Hindlimb muscle (tissue), 1 donor: ENCODE measurements at places on chromosomes 2 and 18.

- no peak for DNase-seq
These were observed 169.4 kb downstream of the LDLRAD4 start for GRCh38 chr18:13387855-13388548.

- no peak for DNase-seq
These were observed 37.4 kb upstream of the SLC9A2 start for GRCh38 chr2:102581911-102582310.

GRCh38 chr2:176200971-176201370 is 12.5 kb downstream of the HOXD1 start:
- DNase-seq = no peak

DNA sequence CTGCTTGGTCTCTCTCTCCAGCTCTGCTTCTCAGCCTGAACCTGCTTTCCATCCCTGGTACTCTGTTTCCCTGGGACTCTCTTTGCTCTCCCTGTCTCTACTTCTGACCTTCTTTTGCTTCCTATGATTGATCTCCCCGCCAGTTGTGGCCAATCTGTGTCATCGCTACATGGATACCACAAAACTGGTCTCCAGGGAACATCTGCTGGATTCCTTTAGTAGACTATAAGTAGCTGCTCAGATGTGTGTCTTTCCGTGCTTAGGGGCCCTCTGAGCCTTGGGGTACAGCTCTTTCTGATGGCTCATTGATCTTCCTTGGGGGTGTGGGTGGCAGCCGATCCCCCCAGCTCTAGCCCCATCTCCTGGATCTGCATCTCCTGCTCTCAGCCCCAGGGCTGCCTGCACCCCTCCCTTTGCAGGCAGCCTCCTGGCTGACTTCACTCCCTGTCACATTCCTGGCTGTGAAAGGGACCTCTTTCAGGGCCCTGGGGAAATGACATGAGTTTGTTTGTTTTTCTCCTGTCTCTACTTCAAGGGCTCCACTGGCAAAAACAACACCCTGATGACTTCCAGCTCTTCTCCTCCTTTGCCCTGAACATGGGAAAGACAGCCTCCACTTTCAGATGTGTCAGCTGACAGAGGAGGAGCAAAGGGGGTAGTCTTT is 333.7 kb downstream of the CYP26B1 start:
- no peak for DNase-seq

GRCh38 chr2:147171941-147172340 is 672.9 kb upstream of the ACVR2A start:
- DNase-seq = no peak

GRCh38 chr18:79496978-79497637 is 101.4 kb downstream of the NFATC1 start:
- DNase-seq = no peak

DNA sequence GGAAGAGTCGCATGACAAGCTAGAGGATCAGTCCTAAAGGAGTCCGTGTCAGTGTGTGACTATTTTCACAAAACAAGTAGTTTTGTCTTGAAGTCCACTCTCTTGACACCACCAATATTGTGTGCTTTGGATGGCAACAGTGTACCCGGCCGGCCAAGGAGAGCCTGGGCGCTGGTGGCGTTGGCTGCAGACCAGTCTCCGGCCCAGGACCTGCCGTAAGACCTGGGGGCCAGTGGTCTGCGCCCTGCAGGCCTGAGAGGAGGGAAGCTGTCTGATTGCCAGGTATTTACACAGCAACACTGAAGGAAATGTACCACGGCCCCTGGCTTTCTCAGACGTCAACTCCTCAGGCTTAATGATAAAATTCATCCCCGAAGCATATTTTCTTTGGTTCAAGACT is 472.4 kb upstream of the SALL3 start:
- no peak for DNase-seq

GRCh38 chr2:219998714-219999227 is 371.3 kb downstream of the SLC4A3 start:
- no peak for DNase-seq

DNA sequence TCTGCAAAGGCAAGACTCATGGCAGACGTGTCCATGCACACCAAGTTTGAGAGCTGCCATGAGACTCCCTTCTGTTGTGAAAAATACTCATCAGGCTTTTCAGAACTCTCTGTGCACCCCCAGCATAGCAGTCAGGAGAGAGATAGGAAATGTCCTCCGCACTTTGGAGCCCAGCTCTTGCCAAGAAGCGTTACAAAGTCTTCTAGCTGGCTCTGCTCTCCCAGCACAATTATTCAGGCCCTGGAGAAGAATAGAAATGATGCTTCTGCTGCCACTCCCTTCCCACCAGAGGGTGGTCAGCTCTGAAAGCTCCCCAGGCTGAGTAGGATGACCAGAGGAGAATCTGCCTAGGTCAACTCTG is 594.4 kb upstream of the ID2 start:
- DNase-seq = no peak

- peak; percentile 17 for DNase-seq
These were observed 1487.0 kb downstream of the LRP1B start for GRCh38 chr2:140643761-140644187.

GRCh38 chr2:26914659-26915310 is 55.7 kb upstream of the MAPRE3 start:
- no peak for DNase-seq

GRCh38 chr2:177604271-177605065 is 211.9 kb downstream of the AGPS start:
- peak; percentile 86 for DNase-seq

- no peak for DNase-seq
These were observed 15.6 kb downstream of the KLF11 start for GRCh38 chr2:10059016-10059351.

DNA sequence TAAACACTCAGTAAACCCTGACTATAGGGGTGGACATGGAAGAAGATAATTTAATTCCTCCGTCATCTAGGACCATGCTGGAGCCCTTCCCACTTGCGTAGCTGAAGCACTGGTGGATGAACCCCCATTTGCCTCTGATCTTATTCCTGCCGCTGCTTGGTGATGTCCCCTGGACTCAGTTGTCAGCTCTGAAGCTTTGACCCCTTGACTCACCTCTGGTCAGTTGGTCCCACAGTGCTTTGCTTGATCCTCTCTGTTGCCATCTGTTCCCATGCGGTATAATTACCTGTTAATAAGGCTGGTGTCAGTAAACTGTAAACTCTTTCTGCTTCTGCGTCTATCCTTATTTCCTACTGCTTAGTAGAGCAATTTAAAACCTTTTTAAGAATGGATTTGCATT is 126.9 kb downstream of the SPTBN1 start:
- DNase-seq = no peak

GRCh38 chr2:128714285-128714684 is 395.6 kb upstream of the HS6ST1 start:
- no peak for DNase-seq

GRCh38 chr2:121128741-121129659 is 156.0 kb downstream of the TFCP2L1 start:
- peak; percentile 9 for DNase-seq

GRCh38 chr2:219612577-219613286 is 14.7 kb upstream of the SLC4A3 start:
- DNase-seq = no peak

DNA sequence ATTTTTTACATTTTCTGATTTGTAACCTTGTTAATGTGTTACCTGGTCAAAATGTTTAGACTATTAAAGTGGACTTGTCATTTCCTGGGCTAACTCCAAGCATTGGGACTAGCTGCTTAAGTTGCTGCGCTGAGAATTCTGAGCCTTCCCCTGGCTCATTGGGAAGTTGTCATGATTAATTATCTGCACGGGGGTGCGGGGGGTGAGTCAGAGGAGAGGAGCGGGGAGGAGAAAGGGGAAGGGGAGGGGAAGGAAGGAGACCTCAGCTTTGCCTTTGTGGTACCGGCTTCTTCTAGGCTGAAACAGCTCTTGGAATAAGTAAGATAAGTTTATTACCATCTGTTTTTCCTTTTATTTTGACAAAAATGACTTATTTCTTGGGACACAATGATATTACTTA is 52.9 kb upstream of the APCDD1 start:
- DNase-seq = no peak

GRCh38 chr2:203532957-203533658 is 2.0 kb downstream of the RAPH1 start:
- DNase-seq = peak; percentile 62

DNA sequence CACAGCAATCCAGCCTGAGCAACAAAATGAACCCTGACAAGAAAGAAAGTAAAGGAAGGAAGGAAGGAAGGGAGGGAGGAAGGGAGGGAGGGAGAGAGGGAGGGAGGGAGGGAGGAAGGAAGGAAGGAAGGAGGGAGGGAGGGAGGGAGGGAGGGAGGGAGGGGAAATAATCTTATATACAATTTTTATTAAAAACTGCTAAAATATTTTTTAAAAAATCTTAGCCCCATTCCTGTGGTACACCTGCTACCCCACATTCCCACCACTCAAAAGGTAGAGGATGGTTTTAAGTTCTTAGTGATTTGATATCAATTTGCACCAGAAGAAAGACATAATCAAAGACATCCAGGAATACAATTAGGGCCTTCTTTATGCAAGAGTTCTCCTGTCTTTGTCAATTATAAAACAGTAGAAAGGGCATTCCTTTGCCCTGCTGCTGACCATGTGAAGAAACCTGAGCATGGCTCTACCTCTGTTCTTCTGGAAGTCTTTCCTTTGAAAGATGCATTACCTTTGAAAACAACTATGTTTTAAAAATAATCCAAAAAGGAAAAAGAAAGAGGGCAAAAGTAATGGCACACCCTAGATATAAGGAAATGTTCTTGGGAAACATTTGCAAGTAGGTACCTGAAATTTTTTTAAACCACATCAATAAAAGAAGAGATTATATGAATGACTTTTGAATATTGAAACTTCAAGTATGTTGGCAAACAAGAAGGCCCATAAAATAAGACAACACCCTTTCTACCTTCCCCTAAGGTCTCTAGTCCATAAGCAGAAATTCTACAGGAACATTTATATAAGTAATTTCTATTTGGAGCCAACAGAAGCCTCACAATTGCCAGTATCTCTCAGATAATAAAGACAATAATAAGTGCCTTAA is 33.7 kb upstream of the ACVR2A start:
- no peak for DNase-seq

GRCh38 chr2:177721087-177721486 is 328.5 kb downstream of the AGPS start:
- DNase-seq = no peak

GRCh38 chr18:59517446-59518165 is 158.5 kb upstream of the LMAN1 start:
- peak; percentile 18 for DNase-seq

DNA sequence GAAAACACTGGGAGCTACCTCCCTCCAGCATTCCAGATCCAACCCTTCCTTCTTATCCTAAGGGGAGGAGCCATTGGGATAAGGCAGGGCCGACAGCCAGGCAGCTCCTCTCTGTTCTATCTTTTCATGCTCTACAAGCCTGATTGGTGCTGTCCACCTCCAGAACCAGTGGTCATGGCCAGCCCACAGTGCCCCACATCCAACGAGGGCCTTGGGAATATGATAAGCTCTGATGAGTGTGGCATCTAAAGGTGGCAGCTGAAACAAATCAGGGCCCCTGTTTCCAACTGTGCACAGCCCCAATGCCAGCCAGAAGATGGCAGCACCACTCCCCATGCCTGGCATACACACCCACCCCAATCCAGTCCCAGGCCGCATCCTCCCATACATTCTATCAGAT is 329.3 kb downstream of the C1D start:
- no peak for DNase-seq

GRCh38 chr2:131154647-131155046 is 49.5 kb downstream of the PLEKHB2 start:
- DNase-seq = no peak

- no peak for DNase-seq
These were observed 70.9 kb downstream of the AFF3 start for GRCh38 chr2:100071335-100072043.

DNA sequence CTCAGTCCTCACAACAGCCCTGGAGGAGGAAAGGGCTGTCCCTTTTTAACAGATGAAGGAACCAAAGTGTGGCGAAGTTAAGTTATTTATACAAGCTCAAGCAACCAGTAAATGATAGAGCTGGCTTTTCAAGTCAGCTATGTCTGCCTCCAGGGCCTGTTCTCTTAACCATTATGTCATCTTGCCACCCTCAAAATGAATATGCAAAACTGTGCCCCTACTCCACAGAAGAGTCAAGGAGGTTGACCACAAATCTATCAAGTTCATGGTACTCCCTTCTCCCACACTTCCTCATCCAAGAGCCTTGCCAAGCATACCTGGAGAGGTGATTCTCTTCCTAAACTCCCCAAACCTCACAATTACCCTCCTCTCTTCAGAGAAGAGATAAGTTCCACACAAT is 37.3 kb upstream of the CREB1 start:
- no peak for DNase-seq

DNA sequence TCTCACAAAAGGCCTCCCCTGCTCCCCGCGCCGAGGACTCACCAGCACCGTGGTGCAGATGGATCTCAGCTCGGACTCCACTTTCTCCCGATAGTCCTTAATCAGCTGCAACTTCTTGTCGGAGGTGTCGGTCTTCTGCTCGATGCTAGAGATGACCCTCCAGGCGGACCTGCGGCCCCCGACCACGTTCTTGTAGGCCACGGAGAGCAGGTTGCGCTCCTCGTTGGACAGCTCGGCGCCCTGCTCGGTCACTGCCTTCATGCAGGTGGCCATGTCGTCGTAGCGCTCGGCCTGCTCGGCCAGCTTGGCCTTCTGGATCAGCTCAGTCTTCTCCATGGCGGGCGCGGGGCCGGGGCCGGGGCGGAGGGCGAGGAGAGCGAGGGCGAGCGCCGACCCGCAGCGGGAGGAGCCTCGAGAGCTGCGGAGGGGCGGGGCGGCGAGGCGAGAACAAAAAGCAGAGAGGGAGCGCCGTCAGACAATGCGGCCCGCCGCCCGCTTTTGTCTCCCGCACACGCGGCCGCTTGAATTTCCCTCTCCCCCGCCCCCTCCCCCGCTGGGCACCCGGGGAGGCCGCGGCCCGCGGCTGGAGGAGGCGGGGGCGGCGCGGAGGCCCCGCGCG is 571 bp downstream of the YWHAQ start:
- peak; percentile 80 for DNase-seq

DNA sequence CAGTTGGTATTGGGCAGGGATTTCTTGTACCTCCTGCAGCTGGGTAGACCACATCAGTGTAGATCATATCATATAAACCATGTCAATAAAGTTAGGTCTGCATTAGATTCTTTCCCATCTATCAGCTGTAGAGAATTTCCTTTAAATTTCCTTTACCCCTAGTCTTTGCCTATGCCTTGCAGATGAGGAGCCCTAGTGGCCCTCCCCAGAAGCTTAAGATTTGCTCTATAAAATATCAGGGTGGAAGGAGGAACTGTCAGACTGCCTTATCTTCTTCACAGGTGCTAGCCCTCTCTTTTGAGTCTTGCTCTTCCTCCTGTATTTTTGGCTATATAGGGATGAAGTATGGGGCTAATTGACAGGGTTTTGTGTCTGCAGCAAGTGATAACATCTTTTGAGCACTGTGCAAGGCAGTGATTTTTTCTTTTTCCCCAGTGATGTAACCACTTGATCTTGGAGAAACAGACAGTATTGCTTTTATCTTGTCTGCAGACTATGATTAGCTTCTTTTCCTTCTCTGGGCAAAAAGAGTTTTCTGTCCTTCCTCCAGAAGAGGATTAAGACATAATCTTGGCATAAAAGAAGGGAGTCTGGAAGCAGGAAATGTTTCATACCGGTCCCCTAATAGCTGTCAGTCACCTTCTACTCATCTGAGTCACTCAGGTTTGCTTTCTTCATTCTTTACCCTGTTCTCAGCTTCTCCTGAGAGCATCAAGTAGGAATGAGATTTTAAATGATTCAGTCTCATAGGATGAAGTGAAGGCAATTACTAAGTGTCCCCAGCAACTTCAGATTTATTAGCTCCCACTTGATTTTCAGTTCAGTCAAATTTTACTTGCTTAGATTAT is 286.4 kb downstream of the CDH19 start:
- DNase-seq = no peak
